ENCODE measurements at places on chromosomes 2 and 18.

DNA sequence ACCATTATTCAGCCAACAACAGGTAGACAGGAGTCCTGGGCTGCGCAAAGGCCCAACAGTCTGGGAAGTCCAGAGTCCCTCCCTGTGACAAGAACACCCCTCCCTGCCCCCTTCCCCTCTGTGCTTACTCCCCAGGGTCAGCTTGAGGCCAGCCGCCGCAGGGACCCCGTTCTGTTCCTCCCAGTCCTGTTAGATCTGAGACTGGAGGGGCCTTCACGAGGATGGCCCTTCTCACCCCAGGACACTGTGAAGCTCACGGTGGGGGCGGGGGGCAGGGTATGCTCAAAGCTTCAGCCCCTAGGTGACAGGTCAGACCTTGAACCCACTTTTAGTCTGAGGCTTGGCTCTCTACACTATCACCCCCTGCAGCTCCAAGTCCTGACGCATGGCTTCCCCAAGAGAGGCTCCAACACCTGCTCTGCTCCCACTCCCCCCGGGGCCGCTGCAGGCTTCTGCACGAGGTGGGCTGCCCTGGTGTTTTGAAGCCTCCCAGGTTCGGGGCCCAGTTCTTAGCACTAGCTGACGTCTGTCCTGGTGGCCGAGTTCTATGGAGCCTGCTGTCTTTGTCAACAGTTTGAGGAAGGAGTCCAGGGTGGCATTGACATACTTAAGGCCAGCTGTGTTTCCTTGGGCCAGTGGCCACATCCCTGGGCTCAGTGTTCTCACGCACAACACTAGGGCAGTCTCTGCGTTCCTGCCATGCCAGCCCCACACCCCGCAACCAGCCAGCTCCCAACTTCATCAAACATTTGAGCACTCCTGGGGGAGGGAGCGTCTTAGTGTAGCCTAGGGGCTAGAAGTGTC, 37.2 kb upstream of the HPCAL1 start:
- no peak for DNase-seq

DNA sequence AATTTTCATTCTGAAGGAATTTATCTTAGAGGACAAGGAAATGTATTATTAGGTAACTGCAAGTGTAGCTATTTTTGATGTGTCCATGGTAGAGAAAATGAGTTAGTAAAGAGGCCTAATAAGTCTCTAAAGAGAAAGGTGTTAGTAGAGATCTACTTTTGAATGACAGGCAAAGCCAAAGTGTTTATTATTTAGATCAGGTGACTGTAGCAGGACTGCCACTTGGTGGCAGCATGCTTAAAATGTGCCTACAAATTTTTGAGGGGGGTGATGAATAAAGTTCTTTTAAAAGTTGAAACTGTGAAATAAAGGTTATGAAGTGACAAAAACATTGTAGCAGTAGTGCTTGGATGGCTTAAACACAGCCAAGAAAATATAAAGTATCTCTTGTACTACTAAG, 421.5 kb upstream of the MEIS1 start:
- DNase-seq: no peak

DNA sequence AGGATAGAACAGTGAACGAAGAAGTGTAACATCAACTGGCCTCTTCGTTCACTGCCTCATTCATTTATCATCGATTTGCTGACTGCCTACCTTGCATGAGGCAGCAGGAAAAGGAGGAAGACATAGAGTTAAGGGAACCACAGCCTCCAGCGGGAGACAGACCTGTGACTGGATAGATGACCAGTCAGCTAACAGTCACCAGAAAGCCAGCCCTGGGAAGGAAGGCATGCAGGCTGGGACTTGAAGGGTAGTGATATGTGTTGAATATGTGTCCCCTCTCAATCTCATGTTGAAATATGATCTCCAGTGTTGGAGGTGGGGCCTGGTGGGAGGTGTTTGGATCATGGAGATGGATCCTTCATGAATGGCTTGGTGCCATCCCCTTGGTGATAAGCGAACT, 58.3 kb downstream of the CTIF start:
- no peak for DNase-seq

GRCh38 chr18:74546751-74547530, 12.6 kb downstream of the CNDP1 start:
- no peak for DNase-seq

- DNase-seq: no peak
These were observed 61.9 kb upstream of the RBMS1 start for GRCh38 chr2:160555420-160556071.

GRCh38 chr18:49519101-49519971, 32.3 kb upstream of the C18orf32 start:
- DNase-seq: no peak

DNA sequence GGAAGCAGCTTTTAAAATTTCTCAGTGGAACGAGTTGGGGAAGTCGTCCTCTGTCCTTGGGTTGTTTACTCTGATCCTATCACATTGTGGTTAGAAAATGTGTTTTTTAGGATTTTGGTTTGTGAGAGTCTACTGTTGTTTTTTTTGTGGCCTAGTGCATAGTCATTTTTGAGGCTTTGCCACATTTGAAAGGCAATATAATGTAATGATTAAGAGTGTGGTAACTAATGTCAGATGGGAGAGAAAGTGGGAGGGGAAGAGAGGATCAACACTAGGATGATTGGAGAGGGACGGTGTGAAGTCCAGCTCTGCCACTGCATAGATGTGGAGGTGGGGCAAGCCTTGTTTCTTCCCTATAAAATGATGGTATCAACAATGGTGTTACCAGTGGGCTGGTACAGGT, 8.5 kb downstream of the SP140L start:
- no peak for DNase-seq

DNA sequence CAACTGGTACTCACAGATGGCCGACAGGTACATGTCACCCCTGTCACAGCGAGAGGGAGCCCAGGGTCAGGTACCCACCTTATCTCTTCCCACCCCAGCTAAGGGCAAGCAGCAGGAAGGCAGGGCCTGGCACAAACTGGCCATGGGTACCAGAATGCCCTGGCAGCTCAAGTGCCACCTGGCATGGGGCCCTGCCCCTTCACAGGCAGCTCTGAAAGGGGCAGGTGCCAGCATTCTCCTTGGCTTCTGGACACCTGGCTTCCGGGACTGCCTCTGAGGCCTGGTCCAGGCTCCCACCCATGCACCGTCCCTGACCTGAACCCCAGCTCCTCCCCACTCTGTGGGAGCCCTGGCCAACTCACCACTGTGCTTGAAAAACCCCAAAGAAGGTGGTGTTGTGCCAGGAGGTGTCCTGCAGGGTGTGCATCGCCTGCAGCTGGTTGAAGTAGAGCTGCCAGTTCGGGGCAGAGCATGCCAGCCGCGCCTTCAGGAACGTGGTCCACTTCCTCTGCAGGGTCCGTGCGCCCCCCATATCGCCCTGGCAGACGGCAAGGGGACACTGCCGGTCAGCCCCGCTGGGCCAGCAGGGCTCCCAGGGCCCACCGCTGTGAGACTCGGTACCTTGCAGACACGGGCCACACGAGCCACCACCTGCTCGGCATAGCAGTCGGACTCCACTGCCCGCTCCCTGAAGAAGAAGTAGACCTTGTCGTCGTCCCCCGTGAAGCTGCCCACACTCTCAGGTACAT, 5.4 kb downstream of the SEMA4C start:
- DNase-seq: no peak

GRCh38 chr2:45342-46130, 769 bp downstream of the FAM110C start:
- no peak for DNase-seq

DNA sequence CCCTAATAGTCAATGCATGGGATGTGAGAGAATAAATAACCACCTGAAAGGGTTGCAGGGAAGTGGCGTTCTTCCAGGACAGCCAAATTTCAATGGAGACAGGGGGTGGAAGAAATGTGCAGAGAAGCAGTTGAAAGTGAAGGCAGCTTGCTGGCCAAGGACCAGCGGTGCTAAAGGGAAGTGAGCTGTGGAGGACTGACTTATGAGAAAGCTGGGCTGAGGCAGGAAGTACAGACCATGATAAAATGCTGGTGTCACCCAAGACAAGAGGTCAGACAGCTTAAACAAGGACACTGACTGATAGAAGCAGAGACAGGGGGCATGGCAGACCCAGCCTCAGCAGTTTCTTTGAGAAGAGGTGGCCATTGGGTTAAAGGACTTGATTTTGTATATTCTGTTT, 106.7 kb downstream of the DTNB start:
- no peak for DNase-seq

DNA sequence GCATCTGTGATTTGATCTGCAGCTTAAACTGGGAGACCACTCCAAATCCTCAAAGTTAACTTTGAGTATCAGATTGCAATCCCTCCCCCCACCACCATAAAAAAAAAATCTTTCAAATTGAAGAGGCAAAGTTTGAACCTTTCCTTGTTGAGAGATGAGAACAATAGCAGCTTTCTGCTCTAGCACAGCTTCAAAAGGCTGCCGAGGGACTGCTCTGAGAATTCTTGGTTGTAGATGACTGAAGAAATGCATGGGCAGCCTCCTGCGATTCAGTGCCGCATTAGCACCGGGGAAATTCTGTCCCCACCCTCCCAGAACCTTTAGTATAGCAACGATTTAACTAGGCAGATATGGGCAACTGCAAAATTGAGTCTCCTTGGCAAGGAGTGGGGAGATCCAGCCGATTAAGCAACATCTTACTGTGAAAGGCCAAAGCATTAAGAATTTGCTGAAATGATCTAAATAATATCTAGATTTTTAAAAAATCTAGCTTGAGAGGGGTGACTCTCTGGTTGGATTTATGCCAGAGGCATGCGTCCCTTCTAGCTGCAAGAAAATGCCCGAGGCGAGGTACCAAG, 3.9 kb upstream of the SP5 start:
- no peak for DNase-seq

DNA sequence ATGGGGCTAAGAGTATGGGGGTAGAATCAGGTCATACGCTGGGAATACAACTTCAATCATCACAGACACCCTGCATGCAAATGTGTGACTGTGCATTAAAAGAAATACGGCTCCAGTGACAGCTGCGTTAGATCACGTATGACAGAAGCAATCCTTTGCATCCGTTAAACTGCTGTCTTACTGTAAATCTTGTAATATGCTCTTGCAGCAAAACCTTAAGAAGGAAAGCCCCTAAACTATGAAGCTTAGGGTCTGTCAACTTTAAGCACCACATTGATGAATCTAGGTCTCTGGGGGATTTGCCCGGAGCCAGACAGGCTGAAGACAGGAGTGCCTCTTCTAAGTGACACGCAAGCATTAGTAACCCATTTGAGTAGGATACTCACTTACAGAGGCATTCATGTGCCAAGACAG, 84.7 kb upstream of the EML6 start:
- no peak for DNase-seq

DNA sequence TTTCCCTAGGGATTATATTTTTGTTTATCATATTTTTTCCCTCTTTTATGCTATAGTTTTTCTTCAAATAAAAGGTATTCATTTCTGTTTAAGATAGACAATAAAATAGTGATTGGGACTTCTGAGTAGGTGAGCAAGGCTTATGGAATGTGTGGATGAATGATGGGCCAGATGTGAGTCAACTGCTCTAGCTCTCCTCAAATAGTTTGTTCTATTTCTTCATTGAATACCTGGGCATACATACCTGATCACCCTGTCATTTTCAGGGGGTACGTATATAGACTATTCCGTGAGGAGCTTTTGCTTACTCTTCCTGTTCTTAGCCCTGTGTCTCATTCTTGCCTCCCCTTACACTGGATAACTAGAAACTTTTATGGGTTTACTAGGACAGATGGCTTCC, 41.9 kb downstream of the BABAM2 start:
- no peak for DNase-seq

DNA sequence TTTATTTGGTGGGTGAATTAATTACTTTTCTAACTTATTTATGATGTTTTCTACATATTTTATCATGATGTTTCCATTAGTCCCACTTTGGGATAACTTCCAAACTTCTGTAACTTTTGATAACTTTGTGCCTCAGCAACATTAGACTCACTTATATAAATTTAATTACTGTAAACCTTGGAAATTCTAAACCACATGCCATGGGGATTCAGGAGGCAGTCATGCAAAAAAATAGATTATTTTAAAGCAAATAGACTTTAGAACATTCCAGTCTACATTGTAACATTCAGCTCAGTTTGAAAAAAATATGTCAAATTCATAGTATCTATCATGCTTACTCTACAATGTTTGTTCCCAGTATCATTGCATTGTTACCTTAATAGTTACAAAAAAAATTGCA, 728.5 kb upstream of the NRXN1 start:
- DNase-seq: no peak

DNA sequence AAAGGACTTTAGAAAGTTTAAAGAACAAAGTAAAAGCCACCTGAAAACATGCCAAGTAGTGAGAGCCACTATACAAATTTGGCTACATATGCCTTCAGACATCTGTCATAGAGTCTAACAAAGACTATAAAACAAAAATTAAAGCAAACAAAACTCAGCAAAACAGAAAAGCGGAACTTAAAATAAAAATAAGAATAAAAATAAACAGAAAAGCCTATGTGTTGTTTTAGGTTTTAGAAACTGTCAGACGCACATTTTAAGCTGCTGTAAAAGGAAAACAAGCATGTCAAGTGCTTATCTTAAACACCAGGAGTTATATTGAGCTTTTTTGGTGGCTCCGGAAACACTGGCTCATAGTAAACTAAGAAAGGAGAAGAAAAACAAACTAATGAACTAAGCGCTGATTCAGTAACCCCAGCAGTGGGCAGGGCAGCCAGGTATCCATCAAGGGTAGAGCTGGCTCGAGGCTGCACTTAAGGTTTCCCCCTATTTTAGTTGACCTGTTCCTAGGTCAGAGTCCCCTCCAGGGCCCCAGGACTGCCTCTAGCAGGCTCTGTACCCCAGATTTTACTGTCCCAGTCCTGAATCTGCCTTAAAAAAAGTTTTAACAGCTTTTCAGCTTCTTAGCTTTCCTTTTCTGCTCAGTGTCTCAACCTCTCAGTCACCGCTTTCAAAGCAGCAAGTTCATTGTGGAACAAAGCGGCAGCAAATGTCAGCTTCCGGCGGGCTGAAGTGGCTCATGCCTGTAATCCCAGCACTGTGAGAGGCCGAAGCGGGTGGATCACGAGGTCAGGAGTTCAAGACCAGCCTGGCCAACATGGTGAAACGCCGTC, 15.4 kb upstream of the RMC1 start:
- DNase-seq: no peak

DNA sequence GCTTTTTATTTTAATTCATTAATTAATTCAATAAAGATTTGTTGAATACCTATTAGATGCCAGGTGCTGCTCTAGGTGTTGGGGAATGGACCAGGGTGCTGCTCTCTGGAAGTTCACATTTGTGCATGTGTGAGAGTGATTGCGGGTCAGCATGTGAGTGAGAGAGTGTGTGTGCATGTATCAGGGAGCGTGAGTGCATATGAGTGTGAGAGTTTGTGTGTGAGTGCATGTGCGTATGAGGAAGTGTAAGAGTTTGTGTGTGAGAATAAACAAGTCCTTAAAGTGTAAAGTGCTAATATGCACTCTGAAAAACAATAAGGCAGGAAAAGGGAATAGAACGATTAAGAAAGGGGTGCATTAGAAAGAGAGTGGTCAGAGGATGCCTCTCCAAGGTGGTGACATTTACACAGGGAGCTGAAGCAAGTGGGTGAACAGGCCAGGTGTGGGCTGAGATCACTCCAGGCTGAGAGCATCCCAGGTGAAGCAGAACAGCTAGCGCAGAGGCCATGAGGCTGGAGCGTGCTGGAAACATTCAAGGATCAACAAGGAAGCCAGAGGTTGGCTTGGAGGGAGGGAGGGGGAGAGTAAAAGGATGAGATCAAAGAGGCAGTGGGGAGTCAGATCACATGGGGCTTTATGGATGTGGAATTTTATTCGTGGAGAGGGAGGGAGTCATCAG, 50.5 kb upstream of the SLC1A4 start:
- DNase-seq: no peak

- no peak for DNase-seq
These were observed 34.0 kb downstream of the MTHFD2 start for GRCh38 chr2:74232426-74232825.

GRCh38 chr2:219086196-219086595, 25.5 kb upstream of the IHH start:
- no peak for DNase-seq
